ENCODE measurements at places on chromosomes 5 and 9.

GRCh38 chr9:87725900-87726709, at the start of gene CTSL:
CTSL (plus strand) TSS chr9:87726119; CDS start chr9:87727604, 1,485 bp downstream.
- peak; percentile 51 for DNase-seq

DNA sequence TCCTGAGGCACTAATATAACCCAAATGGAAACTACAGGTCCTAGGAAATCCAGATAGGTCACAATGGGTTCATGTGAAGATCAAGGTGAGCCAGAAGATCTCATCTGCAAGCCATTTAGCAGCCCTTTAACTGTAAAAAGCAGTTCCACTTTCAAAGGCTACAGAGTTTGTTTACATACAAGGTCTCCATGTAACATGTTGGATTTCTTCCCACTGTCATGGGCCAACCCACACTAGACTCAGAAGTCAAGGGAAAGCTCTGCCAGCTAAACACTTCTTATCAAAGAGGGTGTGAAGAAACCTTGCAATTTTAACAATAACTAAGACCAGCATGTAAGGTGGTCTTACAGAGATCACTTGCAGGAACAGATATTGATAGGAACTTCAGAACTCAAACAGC, 3.8 kb upstream of the CTNNAL1 start:
- DNase-seq = no peak

- no peak for DNase-seq
Observed at GRCh38 chr9:121675969-121676822, 24.8 kb downstream of the DAB2IP start.

- DNase-seq = peak; percentile 8
Observed at GRCh38 chr5:59380350-59380951, 513.1 kb downstream of the PDE4D start.

DNA sequence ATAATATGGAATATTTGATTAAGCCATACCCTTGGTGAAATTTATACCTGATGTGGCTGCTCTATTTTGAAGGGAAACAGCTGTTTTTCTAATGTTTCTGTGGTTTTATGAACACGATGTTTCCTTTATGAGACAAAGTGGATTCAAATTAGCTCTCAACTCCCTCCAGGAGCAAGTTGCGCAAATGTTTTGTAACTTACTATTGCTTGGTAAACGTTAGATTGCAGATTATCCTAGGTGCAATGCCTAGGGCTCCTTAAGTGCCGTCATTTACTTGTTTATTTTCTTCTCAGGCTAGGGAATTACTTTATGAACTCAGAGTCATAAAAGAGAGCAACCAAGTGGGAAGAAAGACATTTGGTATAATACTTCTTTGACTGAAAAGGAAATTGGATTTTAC, 763.1 kb downstream of the TAF11L14 start:
- DNase-seq = no peak

Data from stimulated activated CD4-positive, alpha-beta T cell treated with anti-CD3 and anti-CD28 coated beads, Interleukin-1b, Interleukin-23, amount 100 ng/mL, for 48 hours (primary cell).